ENCODE measurements at places on chromosomes 1 and 21. TPM values are rescaled to one million over a fixed set of nuclear protein-coding genes. Genes with fewer than 3 reads are reported as not detected.

CHODL gene
- polyA plus RNA-seq: 0.29 TPM

STXBP3 gene
- polyA plus RNA-seq: 26.1 TPM

OR2M2 gene
- not detected for polyA plus RNA-seq

NOTCH2 gene
- 12.5 TPM for polyA plus RNA-seq

MCOLN2 gene
- 1.4 TPM for polyA plus RNA-seq

RGS21 gene
- polyA plus RNA-seq: not detected

LAX1 gene
- 0.16 TPM for polyA plus RNA-seq

STUM gene
- 2.1 TPM for polyA plus RNA-seq

COL6A1 gene
- 105 TPM for polyA plus RNA-seq

OR2G6 gene
- not detected for polyA plus RNA-seq

CDK18 gene
- 9.0 TPM for polyA plus RNA-seq

CYP4B1 gene
- 64.5 TPM for polyA plus RNA-seq

CD84 gene
- 0.29 TPM for polyA plus RNA-seq

OMA1 gene
- 19.5 TPM for polyA plus RNA-seq

OLIG2 gene
- not detected for polyA plus RNA-seq

ZNF683 gene
- polyA plus RNA-seq: 0.28 TPM

FMOD gene
- polyA plus RNA-seq: 1.7 TPM

PRAMEF9 gene
- not detected for polyA plus RNA-seq

TRIM17 gene
- polyA plus RNA-seq: 1.8 TPM

SLC16A4 gene
- polyA plus RNA-seq: 0.47 TPM

Measured in esophagus (tissue), 2 donors.